ENCODE measurements at places on chromosomes 7 and 10.

DNA sequence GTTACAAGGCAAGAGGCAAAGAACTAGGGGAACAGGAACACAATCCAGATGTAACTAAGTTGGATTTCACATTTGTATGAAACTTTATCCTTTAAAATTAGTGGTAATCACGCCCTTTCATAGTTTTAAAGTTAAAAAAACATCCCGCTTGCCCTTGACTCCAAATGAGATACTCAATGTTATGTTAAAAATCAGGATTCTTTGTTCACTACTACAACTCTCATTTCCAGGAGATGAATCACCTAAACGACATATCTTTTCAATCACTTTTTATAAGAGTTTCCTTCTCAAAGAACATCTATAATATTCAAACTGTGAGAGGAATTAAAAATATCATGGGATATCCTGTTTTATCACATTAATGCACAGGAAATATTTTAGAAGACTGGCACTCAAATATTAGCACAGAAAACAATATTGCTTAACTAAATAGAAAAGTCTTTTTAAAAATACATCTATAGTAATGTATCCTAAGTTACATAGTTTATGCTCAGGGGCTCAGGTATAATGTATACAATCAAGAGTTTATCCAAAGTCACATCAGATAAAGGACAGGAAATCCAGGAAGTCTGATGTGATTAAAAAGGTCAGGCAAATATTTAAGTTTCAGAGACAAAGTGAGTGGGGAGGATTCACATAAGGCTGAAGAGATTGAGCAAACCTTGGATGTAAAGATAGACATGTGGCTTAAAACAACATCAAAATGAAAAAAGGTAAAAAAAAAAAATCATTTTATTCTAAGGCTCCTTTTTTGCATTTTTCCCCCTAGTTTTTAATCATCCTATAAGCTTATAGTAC is 41.9 kb downstream of the CADPS2 start:
- DNase-seq, result no peak

GRCh38 chr7:85175217-85175616 is 11.6 kb downstream of the SEMA3D start:
- no peak for DNase-seq

DNA sequence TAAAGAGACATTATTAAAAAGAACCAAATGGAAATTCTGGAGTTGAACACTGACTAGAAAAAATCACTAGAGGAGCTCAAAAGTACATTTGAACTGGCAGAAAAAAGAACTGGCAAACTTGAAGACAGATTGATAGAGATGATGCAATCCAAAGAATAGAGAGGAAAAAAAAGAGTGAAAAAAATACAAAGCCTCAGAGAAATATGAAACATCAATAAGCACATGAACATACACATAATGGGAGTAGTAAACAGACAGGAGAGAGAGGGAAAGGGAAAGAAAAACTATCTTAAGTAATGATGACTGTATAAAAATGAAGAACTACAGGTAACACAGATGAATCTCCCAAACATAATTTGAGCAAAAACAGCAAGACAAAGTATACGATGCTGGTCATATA is 61.1 kb downstream of the CNOT4 start:
- DNase-seq, result no peak

GRCh38 chr10:47225219-47225927 is 74.6 kb upstream of the GDF10 start:
- DNase-seq, result no peak

- DNase-seq, result no peak
Measured at GRCh38 chr10:6593241-6593671, 13.2 kb upstream of the PRKCQ start.
